ENCODE measurements at places on chromosomes 12 and 14.

GRCh38 chr12:55816881-55817344 lies 611 bp downstream of the SARNP start:
- DNase-seq: no peak

- no peak for DNase-seq
Observed at GRCh38 chr12:72472350-72472749, 200.2 kb downstream of the TRHDE start.

GRCh38 chr12:94717108-94717507 lies 66.8 kb upstream of the TMCC3 start:
- no peak for DNase-seq

GRCh38 chr12:57518176-57518919 lies 2.0 kb downstream of the DDIT3 start:
- no peak for DNase-seq

GRCh38 chr12:131128556-131128955 lies 174.8 kb downstream of the ADGRD1 start:
- no peak for DNase-seq

DNA sequence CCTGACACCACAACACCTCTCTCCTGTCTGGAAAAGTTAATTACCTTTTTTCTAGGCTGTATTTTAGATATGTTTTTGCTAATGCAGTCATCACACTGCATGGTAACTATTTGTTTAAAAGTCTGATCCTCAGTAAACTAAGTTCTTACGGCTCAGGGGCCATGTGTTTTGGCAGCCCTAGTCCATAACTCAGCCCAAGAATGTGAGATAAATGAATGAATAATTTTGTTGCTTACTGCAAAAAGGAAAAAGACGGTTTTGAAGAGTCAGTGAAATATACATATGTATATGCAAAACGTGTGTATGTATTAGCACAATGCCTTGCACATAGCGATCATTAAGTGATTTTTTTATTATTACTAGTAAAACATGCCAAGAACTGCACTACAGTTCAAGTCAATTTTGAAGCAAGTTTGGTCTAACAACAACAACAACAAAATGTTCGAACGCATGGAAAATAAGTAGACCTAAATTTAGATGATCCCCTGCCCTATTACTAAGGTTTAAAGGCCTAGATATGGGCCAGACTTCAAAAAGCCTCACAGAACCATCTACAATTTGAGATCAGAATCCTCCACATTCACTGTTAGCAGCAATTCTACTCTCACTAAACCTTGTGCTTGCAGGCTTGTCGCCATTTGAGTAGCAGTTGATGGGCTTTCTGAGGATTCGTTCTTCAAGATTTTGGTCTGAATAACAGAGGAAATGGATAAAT lies 140.0 kb downstream of the NDUFA12 start:
- no peak for DNase-seq

GRCh38 chr14:22689199-22689598 lies 45.0 kb upstream of the OR6J1 start:
- DNase-seq: peak; percentile 45

DNA sequence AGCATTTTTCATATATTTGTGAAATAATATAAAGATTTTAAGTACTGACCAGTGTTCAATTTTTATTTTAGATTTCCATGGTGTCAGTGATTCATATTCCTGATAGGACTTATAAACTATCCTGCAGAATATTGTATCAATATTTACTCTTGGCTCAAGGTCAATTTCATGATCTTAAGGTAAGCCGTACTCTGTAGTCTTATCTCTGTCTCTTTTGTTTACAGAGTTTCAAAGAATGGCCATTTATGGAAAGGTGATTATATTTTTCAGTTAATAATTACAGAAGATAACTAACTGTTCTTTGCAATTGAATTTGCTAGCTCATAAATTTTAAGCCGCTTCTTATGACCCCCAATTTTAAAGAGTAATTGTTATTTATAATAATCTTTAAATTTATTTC lies 27.9 kb downstream of the CGRRF1 start:
- DNase-seq: no peak

DNA sequence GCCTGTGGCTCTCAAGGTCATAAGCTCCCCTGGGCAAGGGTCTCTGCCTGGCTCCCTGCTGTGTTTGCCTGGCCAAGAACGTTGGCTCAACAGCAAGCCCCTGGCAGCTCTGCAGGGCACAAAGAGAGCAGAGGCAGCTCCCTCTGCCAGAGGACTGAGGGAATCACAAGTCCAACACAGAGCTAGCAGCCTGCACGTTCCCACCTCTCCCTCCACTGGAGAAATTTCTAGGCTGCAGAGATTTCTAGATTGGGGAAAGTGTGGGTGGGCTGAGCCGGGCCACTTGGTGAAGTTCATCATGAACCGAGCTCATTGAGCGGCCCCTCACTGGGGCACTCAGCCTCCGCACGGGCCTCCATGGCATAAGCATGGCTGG lies 19.8 kb downstream of the ZFYVE21 start:
- DNase-seq: no peak

DNA sequence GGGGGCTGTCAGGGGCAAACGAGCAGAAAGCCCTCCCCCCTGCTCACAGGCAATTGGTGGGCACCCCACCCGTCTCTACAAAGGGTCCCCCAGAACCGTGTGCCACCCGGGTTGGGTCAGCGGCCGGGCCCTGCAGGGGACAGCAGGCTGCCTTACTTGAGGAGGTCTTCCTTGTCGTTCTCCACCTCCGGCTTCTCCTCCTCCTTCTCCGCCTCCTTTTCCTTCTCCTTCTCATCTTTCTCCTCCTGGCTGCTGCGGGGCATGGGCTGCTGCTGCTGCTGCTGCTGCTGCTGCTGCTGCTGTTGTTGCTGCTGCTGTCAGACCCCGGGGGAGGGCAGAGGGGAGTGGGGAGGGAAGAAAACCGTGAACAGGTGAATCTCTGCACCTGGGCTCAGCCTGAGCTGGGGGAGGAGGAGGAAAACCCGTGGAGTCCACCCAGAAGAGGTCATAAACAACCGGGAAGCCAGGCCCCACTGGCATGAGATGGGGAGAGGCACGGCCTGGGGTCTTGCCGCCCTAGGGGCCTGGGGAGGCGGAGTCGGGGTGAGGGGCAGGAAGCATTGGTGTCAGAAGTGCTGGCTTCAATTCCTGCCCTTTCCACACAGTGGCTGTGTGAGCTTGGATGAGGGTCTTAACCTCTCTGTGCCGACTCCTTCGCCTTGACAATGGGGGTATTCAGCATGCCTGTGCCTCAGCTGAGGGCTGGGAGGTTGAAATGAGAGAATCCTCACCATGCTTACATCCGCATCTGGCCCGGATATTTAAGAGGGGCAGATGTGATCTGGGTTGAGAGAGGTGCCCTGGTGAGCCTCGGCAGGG lies 107.6 kb downstream of the RFLNA start:
- DNase-seq: no peak

- DNase-seq: no peak
Observed at GRCh38 chr14:37428954-37429353, 166.1 kb downstream of the FOXA1 start.

GRCh38 chr12:78210894-78211302 lies 380.2 kb downstream of the NAV3 start:
- DNase-seq: no peak

GRCh38 chr14:42299692-42300091 lies 693.0 kb downstream of the LRFN5 start:
- no peak for DNase-seq

DNA sequence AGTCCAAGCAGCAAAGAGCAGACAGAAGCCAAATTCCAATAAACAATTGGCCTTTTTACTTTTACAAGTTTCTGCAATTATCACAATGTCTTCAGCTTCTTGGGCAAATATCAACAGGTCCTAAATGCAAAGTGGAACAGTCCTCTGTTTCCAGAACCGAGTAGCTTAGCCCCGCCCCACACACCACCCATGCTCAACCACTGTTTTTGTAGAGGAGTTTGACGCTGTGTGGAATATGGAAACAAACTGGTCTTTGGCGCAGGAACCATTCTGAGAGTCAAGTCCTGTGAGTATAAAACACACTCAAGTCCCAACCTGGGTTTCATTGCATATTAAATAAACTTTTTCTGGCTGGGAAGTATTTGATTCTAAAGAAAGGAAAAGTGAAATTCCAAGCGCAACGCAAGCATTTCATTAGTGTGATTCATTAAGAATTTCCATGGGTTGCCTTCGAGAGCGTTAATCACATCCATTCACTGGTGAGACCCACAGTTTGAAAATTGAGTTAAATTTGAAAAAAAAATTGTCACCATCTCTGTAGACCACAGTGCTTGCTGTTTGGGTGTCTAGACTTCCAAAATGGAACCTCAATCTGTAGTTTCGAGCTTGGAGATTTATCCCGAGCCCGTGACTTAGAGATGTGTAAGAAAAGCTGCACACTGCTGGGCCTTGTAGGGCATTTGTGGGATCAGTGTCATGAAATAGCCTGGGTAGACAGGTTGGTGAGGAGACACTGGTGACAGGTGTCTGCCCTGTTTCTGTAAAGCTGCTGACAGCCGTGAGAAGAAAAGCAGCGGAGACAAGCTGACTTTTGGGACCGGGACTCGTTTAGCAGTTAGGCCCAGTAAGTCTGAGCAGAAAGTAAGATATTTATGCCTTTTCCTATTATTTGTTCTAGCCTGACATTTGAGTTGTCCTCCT lies 96.1 kb downstream of the DAD1 start:
- DNase-seq: peak; percentile 51

- no peak for DNase-seq
Observed at GRCh38 chr14:21096438-21096837, 2.0 kb downstream of the ZNF219 start.

DNA sequence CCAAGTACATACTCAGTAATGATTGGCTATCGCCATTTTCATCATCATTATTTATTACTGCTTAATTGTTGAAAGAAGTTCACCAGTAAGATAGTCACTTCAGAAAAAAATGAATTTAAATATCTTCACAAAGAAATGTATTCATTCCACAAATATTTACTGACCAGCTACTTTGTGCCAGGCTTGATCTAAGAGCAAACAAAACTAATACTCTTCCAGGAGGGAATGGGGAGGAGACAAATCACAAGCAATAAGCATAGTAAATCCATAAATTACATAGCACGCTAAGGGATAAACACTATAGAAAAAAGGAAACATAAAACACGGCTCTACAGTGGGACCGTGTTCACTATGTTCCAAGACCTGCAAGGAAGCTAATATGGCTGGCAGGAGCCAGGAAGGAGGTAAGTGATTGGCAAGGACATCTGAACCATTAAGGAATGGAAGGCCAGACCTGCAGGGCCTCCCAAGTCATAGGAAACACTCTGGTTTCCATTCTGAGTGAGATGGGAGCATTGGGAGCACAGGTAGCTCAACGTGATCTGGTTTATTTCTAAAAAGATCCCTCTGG lies 27.5 kb downstream of the ITPR2 start:
- no peak for DNase-seq

DNA sequence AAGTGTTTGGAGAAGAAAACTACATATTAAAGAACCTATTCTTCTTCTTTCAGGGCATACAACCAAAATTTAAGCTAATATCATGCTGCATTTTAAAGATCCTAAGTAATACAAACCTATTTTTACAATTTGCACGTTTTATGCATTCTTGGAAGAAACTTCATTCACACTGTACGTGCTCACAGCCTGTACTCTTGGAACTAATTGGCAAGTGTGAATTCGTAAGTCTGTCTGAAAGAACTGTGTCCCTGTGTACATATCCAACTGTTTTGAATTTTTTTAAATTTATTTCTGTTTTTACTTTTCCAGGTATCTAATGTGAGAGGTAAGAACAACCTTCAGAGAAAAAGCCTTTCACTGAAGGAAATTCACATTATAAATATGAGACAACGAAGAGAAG lies 347.0 kb downstream of the MDGA2 start:
- DNase-seq: no peak

- DNase-seq: peak; percentile 36
Observed at GRCh38 chr14:95255487-95255886, 64.2 kb downstream of the CLMN start.

- no peak for DNase-seq
Observed at GRCh38 chr12:112907415-112908157, 824 bp downstream of the OAS1 start.

DNA sequence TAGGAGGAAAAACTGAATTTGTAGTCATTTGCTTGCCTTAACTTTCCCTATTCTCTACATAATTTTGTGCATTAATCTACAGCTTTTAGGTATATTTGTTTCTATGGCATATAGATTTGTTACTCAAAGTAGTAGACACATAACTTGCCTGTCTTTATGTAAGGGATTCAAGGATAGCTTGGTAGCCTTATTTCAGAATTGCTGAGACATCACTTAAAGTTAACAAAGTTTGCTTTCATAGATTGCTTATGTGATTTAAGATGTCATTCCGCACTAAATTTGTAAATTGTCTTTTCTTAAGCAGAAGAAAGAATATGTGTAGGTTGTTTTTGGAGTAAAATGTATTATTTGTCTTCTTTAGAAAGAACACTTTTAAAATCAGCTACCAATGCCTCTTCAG lies 477.7 kb upstream of the NOVA1 start:
- DNase-seq: no peak

All from activated CD4-positive, alpha-beta T cell treated with anti-CD3 and anti-CD28 coated beads for 48 hours (primary cell).